Activated naive CD4-positive, alpha-beta T cell (primary cell): ENCODE measurements at places on chromosomes 4 and X.

DNA sequence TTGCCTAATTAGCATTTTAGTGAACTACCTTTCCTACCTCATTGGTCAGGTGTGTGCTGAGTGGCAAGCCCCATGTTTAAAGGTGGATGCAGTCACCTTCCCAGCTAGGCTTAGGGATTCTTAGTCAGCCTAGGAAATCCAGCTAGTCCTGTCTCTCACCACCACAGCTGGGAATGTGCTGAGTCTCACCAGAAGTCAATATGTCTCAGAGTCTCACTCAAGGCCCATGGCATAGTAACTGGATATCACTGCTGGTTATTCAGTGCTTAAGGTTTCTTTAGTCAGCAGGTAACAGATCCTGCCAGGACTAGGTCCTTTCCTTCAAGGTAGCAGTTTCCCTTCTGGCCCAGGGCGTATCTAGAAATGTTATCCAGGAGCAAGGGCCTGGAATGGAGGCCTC is 136.5 kb downstream of the COX18 start:
- DNase-seq: no peak

- no peak for DNase-seq
Measured at GRCh38 chrX:112630187-112630586, 49.6 kb downstream of the LHFPL1 start.

DNA sequence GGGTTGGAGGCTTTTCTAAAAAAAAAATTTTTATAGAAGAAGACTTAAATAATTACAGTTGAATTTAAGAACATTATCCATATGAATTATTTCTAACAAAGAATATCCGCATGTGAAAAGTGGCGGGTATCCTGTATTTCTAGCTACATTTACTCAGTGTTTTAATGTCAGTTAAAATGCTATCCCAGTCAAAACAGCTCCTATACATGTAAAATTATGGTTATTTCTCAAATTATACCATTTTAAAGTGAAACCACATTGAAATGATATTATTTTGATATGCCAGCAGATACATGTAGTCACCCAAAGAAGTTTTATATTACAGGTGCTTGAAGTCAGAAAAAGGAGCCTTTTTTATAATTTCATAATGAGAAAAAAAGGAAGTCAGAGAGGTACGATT is 168.5 kb upstream of the ATOH1 start:
- no peak for DNase-seq

DNA sequence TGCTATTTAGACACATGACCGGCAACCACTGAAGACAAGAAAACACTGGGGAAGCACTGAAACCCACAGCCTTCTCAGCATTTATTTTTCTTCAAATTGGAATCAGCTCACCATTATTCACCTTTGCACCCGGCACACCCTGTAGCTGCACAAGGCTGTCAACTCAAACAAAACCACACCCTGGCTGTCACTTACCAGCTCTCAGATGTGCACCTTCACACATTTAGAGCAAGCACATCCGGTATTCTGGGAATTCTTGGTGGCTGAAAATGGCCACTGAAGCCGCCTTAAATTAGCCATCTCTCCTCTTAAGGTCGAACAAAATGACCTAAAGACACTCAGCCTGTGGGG is 5.9 kb downstream of the ZFYVE28 start:
- DNase-seq: peak; percentile 46

- DNase-seq: no peak
Measured at GRCh38 chrX:43592597-43592996, 63.5 kb upstream of the MAOA start.

GRCh38 chrX:32896088-32896487 is 315.3 kb downstream of the DMD start:
- no peak for DNase-seq

GRCh38 chrX:41720125-41720779 is 3.7 kb upstream of the GPR82 start:
- no peak for DNase-seq

GRCh38 chrX:39883666-39884065 is 214.1 kb downstream of the BCOR start:
- no peak for DNase-seq

GRCh38 chr4:16663732-16664131 is 234.7 kb downstream of the LDB2 start:
- DNase-seq: no peak

- DNase-seq: no peak
Measured at GRCh38 chr4:53483250-53483649, 105.8 kb downstream of the FIP1L1 start.

- no peak for DNase-seq
Measured at GRCh38 chr4:107877361-107877760, 52.6 kb downstream of the SGMS2 start.
